ENCODE measurements at places on chromosomes 7 and 10.

- DNase-seq: peak; percentile 58
Observed at GRCh38 chr10:102644646-102645387, 538 bp downstream of the TRIM8 start.

DNA sequence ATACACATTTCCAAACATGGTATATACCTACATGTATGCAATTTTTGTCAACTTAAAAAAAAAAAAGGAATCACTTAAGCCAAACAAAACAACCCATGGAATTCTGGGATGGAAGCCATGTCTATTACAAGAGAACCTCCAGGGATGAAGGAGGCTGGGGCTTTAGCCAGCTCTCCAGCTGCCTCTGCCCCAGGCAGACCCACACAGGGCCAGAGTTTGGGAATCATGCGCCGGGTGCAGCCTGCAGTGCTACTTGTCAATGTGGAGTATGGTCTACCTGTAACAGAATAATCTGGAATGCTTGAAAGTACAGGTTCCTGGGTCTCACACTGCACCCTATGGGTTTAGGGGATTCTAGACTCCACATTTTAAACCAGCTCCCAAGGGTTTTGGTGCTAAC is 10.8 kb downstream of the ATP6V0E2 start:
- no peak for DNase-seq

GRCh38 chr7:124032369-124033094 is at the start of gene TMEM229A:
Gene TMEM229A (minus strand): TSS chr7:124033067. CDS start chr7:124033003, 64 bp downstream.
- no peak for DNase-seq

DNA sequence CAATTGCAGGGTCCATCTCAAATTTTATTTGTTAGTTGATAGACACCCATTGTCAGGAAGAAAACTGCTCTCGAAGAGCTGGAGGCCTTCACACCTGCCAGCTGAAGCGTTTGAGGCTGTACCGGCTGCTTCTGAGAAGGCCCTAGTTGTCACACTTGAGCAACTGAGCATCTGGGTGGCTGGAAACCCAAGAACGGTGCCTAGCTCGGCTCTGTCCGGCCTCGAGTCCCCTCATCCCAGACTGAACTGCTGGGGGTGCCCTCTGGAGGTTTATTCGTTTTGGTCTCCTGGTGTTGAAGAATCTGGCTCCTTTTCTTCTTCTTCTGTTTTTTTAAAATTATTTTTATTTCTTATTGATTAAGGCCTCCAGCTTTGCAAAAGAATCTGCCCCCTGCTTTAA is 59.3 kb upstream of the EXOC6 start:
- no peak for DNase-seq

DNA sequence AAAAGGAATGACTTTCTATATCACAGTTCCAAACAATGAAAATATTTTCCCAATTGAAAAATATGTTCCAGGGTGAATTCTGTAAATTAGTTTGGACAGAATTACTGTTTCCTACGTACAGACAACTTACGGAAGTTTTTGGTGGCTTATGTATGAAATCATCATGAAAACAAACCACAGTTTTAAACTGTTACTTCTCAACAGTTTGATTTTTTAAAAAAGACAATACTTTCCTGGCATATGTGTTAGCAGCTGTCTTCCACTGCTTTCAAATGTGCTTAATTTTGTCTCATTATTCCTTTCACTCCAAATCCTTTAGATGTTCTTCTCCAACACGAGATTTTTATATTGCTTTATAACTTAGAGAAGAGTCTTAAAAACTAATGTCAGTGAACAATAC is 56.2 kb downstream of the SEMA3A start:
- DNase-seq: no peak

DNA sequence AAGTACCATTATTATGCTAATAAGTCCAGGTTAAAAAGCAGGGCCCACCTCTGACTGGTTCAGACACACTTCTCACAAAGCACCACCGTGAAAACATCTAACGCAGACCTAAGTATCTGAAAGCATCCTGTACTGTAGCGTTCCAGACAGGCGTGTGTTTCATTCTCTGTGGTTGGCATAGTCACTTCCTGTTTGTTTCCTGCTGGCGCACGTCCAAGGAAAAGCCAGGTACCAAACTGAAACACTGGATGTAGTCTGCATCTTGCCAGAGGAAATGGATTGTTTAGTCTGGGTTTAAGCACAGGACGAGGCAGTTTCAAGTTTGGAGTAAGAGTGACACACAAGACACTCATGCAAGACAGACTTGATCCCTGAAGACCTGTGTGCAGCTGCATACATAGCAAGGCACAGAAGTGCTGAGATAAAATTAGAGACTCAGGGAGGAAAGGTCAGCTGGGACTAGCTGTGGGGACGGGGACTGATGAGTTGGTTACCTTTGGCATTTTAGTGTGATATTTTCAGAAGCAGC is 23.3 kb downstream of the BPGM start:
- peak; percentile 24 for DNase-seq

DNA sequence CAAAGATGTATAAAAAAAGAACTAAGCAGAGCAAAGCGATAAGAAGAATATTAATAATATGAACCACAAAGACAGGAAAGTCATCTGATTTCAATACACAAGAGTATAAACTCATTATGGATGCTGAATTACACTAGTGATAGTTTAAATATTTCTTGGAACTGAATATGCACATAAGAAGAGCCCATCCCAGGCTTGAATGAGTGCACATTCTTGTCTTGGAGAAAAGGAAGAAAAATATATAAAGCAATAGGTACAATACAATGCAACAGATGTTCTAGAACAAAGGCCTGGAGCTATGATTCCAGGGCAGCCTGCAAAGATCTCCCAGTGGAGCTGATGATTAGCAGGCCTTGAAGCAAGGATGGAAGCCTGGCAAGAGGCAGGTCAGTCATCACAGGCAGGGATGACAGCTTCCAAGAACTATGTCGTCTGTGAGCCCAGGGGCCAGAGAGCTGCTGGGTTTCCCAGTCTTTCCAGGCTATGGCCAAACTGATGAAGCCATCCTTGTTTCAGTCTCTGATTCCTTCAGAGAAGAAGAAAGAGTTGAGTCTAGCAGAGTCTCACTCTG is 277.6 kb downstream of the KCNMA1 start:
- DNase-seq: no peak

- no peak for DNase-seq
Observed at GRCh38 chr10:117399341-117400196, 24.3 kb upstream of the PDZD8 start.

DNA sequence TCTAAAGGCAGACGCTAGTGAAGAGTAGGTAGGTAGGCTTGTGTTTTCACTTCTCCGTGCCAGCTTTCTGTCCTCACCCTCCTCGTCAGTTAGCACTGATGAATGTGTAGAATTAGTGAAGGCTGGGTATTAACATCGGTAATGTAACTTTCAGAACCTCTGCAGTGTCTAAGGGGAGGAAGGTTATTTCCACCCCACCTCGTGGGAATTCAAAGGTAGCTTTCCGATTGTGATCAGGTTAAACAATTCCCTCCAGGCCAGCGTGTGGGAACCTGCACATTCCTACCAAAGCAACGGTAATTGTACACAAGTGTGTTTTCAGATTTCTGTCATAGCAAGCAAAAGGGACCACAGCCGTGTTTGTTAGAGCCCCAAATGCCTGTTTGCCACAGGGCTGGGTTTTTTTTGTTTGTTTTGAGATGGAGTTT is 405.0 kb upstream of the GALNT17 start:
- no peak for DNase-seq

GRCh38 chr10:23293145-23293724 is 51.4 kb downstream of the C10orf67 start:
- peak; percentile 10 for DNase-seq

DNA sequence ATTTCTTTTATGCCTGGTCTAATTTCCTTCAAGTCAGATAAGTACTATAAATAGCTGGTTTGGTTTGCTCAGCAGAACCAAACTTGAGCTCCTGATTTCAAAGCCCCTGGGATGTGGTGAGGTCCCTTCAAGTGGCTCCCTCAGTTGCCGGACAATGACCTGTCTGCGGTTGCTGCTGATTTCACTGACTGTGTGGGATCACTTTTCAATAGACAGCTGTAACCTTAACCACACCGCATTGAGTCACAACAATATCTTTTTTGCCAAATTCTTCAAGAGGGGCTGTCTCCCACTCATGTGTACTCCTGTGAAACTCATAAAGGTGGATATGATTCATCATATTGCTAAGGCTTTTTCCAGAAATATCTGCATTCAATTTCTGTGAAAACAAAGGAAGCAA is 23.1 kb upstream of the ITGA8 start:
- DNase-seq: no peak

DNA sequence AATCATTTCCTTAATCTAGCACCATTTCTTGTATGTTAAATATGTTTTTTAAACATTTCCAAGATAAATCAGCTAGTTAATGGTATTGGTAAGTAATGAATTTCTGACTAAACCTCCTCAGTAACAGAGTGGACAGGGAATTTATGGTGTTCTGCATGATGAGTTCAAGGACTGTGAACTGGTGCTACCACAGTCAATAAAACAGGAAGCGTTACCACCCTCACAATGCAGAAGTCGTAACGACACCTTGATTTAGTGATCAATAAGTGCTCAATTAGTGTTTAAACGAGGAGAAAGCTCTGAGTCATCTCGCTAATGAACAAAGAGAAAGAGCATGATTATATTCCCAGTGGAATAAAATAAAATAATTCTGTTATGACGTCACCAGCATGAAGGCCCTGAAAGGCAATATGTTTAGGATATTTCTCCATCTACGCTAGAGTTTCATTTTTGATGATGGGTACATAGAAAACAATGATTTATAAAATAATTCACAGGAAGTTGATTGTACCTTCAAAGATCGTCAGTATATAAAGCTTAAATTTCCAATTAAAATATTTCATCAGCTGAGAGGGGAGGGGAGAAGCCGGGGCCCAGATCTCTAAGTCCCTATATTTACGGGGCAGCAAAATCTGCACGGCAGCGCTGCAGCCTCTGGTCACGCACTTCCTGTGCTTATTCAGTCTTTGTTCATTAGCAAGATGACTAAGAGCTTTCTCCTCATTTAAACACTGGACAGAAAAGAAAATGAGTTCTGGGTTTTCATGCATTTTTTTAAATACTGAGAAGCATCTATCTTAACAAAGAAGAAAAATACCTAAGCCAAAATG is 400.5 kb downstream of the PTPRN2 start:
- no peak for DNase-seq

DNA sequence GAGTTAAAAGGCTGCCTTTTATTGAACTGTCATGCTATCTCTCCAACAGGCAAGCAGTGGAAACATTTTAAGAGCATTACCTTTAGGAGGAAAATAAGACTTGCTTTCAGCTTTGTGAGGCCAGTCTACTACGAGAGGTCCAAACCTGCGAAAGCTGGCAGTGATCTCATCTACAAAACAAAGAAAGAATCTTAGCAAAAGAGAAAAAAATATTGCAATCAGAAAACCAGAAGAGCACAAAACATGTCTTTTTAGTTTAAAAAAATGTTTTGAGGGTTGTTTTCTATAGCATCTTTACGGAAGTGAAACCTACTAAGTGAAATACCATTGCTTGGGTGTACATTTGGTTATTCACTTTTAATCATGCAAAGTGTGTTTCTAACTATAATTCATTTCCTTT is 147.9 kb downstream of the CPEB3 start:
- no peak for DNase-seq

- DNase-seq: no peak
Observed at GRCh38 chr7:134873253-134873652, 93.8 kb downstream of the CALD1 start.

- DNase-seq: no peak
Observed at GRCh38 chr10:4006858-4007257, 221.8 kb upstream of the KLF6 start.

GRCh38 chr7:77467408-77467807 is 51.3 kb upstream of the GSAP start:
- DNase-seq: no peak

DNA sequence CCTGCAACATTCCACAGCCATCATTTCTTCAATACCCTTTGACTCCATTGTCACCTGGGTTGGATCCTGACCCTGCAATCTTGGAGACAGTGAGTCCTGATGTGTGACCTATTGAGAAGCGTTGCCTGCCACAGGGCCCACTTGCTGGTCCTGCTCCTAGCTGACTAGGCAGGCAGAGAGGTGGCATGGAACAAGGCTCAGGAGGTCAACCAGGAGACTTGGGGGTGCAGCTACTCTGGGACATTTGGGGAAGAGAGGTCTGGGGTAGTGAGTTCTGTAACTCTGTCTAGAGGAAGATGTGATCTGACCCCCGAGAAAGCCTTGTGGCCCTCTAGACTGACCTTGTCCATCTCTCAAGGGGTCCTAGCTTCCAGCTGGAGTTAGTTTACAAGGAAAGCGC is 1.8 kb downstream of the ZMIZ2 start:
- no peak for DNase-seq

- DNase-seq: no peak
Observed at GRCh38 chr7:104642560-104642959, 314.2 kb downstream of the LHFPL3 start.

DNA sequence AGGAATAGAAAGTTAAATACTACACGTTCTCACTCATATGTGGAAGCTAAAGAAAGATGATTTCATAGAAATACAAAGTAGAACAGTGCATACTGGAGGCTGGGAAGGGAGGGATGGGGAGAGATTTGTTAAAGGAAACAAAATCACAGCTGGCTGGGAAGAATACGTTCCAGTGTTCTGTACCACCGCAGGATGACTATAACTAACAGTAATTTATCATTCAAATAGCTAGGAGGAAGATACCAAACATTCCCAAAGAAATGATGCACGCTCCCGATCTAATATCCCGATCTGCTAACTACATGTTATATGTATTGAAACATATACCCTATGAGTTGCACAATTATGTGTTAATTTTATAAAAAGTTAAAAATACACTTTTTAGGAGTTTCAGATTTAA is 162.3 kb downstream of the ZMYND11 start:
- DNase-seq: no peak

- DNase-seq: no peak
Observed at GRCh38 chr7:129617652-129618051, 6.1 kb downstream of the NRF1 start.

DNA sequence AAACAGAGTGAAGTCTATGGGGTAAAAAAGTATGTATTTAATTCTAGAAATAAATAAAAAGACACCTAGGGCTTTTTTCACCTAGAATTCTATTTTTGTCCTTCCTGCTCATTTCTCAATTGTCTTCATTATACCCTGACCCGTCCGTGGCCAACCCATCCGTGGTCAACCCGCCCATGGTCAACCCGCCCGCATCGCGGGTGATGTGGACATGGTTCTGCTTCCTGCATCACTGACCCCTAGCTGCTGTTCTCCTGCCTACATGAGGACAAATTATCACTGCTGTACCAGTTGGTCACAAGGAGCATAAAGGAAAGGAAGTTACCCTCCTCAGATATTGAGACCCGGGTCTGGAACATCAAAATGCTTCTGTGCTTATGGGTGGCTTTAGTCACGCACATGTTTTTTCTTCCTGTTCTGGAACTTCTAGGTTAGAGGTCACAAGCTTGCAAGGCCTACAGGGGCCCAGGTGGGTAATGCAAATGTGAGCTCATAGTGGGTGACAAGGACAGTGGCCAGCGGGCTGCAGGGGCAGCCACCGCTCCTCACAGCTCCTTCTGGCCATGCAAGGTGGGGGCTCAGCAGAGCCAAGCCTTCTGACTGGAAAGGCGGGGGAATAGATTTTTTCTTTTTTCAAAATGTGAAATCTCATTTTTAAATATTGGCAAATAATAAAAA is 15.5 kb downstream of the CAMK2G start:
- no peak for DNase-seq

GRCh38 chr7:105935250-105935649 is 27.8 kb upstream of the CDHR3 start:
- no peak for DNase-seq

Measured in stimulated activated CD4-positive, alpha-beta T cell treated with anti-CD3 and anti-CD28 coated beads, Interleukin-1b, Interleukin-23, amount 100 ng/mL, for 24 hours (primary cell).